H1 (cell line): ENCODE measurements at places on chromosomes 6 and 20.
A peak's percentile ranks its signal among the peaks of the same experiment; 100 is the strongest.

DNA sequence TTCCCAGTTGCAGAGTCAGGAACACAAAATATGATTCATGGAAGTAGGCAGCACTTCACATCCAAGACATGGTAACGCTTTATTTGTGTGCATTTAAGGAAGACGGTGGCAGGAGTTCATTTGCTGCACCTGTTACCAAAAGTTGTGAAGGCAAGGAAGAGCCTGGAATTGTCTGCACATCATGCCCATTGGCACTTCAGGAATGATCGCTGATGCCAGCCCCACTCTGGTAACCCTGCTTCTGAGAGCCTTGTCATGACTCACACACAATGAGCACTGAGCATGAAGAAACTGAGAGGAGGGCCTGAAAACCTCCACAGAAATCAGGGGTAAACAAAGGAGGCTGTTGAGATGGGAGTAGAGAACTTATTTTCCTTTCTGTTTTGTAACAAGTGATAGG lies 181.1 kb downstream of the RPS12 start:
- no peak for DNase-seq

DNA sequence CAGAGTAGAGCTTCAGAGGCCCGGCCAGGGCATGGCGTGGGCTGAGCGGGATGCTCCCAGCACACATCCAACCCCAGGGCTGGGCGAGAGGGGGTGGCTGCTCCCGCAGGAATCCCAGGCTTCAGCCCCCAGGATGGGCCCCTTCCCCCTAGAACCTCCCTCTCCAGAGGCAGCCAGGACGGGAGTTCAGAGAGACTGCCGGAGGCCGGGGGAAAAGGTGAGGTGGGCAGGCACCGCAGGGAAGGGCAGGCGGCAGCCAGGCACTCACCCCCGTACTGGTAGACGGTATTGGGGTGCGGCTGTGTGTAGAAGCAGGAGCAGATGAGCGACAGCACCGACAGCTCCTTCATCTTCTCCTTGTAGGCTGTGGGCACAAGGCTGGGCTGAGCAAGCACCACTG lies 9.3 kb downstream of the STMN3 start:
- no peak for DNase-seq

DNA sequence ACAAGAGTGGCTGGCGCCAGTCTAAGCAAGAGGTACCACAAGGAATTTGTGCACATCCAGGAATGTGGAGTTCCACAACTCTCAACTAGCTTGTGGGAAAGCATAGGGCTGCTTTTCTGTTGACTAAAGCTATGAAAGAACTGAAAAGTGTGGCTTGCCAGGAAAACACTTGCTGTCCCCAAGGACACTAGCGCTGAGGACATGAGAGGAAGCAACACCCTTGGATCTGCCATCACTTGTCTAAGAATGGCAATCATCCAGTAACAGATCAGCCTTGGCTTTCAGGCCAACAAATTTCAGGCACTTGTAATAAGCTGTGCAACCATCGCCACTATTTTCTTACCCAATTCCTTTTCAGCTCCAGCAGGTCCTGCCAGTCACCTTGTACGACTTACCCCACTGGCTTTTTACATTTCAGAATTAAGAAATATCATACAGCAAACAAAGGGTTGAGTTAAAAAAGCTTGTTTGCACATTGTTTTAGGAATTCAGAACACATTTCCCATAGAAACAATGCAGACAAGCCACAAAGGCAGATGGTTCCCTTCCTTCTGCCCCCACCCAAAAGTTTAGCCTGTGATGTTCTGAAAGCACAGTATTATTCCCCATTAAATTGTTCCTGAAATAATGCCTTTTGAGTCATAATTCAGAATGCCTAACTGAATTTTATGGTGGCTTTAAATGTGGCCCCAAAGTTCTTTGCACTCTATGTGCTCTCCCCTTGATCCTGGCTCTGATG lies 57.9 kb upstream of the SSTR4 start:
- no peak for DNase-seq

GRCh38 chr6:162539321-162539720 lies 188.2 kb downstream of the PRKN start:
- DNase-seq = no peak

- no peak for DNase-seq
These were observed 89.1 kb upstream of the PHACTR3 start for GRCh38 chr20:59515013-59515905.

DNA sequence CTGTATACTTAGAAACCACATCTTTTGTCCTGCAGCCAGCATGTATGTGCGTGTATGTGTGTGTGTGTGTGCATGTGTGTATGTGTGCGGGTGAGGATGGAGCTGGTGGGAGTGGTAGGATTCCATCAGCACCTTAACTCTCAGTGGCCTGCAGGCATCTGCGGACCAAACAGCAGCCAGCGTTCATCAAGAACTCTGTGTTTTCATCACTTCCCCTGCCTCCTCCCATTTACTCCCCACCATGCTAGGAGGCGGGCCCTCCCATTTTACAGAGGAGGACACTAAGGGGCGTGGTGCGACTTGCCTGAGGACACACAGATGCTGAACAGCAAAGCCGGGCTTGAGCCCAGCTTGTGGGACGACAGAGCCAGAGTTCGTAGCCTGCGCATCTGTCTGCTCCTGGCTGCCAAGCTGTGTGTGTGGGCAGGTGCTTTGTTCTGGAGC lies 8.9 kb downstream of the VSTM2L start:
- DNase-seq = peak; percentile 70
